Lung microvascular endothelial cell (primary cell): ENCODE measurements at places on chromosomes 6 and 20.
A peak's percentile ranks its signal among the peaks of the same experiment; 100 is the strongest.

DNA sequence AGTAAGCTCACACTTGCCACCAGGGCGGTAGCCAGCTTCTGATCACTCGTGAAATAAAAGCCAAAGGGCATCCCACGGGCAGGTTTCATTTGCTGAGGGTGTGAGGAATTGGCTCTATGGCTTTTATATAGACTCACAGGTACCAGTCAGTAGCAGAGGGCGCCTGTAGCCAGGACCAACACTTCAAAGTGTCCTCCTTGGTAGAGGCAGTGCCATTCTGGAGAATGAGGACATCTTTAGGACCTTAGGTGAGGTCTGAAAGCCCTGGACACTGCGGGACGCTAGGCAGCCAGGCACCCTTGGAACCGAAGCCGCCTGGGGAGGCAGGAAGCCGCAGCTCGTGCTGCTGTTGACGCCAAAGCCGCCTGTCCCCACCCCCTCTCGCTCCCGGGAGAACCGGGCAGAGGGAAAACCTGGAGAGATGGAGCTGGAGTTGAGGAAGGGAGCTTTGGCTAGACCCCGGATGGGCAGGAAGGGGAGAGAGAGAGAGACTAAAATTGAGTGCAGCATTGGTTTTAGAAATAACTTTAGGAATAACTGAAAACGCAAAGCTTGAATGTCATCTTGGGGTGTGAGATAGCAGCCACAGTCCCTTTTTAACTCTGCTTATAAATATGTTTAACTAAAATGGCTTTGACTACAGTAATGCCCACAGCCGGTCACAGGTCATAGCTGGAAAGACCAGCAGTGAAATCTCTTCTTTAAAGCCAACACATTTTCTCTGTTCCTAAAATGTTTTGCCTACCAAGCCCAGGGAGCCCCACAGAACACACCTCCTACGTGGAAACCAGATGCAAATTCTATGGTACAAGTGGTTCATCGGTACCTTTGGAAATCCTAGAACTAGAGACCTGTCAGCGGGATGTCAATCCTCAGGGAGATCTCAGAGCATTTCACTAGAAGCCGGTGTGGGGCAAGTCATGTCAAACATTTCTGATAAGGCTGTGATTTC lies 128.5 kb upstream of the CDYL start:
- peak; percentile 87 for DNase-seq

DNA sequence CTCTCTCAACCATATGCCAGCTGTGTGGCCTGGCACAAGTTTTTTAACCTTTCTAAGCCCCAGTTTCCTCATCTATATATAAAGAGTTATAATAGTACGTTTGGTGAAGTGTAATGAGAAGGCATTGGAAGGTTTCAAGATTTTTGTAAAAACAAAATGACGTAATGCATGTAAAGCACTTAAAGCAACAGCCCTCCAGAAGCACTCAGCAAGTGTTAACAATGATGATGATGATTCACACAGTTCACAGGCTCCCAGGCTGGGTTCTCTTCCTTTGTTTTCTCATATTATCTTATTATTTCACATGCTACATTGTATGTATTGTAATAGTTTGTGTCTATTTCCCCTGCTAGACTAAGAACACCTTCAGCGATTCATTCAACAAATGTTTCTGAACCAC lies 6.2 kb downstream of the CEP250 start:
- peak; percentile 80 for DNase-seq

DNA sequence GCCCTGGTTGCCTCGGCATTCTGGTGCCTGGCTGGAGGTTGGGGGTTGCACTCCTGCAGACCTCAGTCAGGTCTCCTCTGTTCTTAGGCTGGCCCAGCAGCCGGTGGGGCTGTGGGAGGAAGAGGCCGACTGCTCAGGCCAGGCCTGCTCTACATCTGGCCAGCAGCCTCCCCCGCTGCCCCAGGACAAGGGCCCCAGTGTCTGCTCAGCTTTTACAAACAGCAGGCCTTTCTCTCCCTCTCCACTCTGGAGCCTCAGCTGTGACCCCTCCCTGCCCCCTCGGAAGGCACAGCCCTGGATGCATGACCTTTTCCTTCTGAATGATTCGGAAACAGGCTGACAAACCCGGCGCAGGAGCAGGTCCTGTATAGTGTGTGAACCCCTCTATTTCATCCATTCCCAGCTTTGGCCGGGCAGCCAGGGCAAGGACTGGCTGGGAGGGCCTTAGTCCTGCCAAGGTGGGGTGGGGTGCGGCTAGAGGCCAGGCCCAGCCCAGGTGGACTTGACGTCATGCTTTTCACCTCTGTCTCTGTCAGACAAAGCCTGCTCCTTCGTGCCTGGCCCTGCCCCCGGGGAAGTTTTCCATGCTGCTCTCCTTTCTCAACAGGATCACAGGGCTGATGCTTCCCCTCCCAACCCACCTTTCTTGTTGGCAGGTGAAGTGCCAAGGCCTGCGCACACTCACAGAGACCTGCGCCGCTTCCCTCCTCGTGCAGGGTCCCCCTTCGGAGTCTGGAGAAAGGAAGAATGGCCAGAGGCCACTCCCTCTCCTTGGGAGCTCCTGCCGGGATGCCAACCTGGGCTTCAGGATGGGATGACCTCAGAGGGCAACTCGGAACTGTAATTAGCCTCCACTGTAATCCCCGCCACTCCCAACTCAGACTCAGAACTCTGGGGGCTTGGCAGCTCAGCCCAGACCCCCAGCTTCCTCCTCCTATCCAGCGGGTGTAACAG lies 10.1 kb upstream of the ITPR3 start:
- DNase-seq, result no peak

GRCh38 chr20:3612795-3613572 lies 50.2 kb downstream of the GFRA4 start:
- no peak for DNase-seq

- DNase-seq, result no peak
These were observed 686.9 kb upstream of the CITED2 start for GRCh38 chr6:140061110-140062042.

DNA sequence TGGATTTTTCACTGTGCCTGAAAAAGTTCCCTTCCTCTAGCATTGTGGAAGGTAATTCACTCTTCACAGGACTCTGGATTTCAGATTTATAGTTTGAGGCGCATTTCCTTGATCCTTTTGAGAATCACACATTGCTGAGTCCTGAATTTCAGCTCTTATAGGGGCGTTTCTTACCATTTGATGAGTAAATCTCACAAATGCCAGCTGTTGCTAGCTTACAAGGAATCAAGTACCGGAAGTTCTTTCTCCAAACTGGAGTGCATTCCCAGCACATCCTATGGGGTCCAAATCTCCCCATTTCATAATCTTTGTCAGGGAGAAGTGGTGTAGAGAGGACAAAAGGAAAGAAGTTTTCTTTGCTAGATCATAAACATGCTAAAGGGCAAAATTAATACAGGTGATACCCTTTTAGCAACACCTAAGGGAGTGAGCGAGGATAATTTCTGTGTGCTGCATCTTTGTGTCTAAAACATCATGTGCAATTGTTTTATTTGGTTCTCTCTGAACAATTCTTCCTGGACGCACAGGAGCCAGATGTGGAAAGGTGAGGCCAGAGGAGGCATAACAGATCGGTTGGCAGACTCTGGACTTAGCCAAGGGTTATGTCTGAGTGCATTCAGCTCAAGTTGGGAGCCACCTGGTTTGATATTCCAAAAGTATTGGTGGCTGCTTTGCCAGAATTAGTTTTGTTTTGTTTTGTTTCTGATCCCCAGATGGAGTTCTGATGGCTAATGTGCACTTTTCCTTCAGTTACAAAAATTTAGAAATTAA lies 37.4 kb upstream of the EYA2 start:
- DNase-seq, result no peak

DNA sequence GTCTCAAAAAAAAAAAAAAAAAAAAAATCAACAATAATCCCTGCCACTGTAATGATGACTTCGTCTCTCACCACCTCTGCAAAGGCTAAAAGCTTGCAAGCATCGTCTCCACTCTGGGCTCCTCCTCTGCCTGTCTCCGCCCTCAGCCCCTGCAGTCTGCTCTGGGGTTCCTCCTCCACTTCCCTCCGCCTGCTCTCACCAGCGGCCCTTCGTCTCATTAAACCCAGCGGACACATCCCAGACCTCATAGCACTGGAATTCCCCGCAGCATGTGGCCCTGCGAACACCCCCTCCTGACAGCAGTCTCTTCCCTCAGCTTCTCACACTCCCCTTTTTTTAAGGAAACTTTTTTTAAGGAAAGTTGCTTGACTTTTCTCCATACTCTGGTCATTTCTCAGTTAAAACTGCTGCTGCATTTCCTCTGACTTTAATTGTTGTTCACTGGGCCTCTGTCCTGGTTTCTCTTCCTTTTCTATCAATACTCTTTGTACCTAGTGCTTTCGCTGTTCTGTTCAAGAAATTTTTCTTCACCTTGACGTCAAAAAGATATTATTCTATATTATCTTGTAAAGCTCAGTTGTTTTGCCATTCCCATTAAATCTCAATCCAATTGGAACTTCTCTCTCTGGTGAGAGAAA lies 70.9 kb upstream of the PLEKHG1 start:
- no peak for DNase-seq

- DNase-seq, result no peak
These were observed 139.5 kb upstream of the CDH4 start for GRCh38 chr20:61112515-61112914.

DNA sequence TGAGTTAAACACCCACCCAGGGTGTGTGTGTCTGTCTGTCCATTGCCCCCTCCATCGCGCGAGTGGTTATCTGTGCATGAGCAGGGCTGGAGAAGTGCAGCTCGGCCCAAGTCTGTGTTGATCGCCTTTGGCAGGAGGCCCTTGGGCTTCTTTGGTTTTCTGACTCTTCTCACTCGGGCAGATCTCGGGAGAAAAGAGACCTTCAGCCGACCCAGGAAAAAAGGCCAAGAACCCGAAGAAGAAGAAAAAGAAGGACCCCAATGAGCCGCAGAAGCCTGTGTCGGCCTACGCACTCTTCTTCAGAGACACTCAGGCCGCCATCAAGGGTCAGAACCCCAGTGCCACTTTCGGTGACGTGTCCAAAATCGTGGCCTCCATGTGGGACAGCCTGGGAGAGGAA lies 132.9 kb downstream of the JPH2 start:
- DNase-seq, result no peak

GRCh38 chr6:51139950-51140385 lies 321.3 kb downstream of the TFAP2B start:
- DNase-seq, result no peak

GRCh38 chr20:46752728-46753127 lies 43.3 kb downstream of the SLC2A10 start:
- DNase-seq, result peak; percentile 71

- DNase-seq, result peak; percentile 27
These were observed 54.1 kb upstream of the IER3 start for GRCh38 chr6:30798494-30798893.

- no peak for DNase-seq
These were observed 631.7 kb downstream of the TFAP2B start for GRCh38 chr6:51450248-51450957.

DNA sequence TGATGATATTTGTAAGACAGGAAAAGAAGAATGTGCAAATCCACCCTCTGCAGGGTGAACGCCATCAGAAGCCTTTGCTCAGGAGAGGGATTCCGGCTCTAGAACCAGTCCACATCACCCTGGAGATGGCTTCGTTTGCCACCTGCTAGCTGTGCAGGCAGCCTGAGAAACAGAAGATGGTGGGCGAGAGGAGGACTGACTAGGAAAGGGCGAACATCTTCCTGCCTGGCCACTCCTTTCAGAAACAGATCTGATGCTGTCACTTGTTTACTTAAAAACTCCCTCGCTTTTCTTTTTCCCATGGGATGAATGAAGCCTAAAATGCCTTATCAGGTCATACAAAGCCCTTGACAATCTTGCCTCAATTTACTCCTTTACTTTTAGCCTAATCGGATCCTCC lies 1.2 kb downstream of the PTPRA start:
- DNase-seq, result no peak

GRCh38 chr6:163991321-163991720 lies 576.8 kb downstream of the QKI start:
- DNase-seq, result no peak

DNA sequence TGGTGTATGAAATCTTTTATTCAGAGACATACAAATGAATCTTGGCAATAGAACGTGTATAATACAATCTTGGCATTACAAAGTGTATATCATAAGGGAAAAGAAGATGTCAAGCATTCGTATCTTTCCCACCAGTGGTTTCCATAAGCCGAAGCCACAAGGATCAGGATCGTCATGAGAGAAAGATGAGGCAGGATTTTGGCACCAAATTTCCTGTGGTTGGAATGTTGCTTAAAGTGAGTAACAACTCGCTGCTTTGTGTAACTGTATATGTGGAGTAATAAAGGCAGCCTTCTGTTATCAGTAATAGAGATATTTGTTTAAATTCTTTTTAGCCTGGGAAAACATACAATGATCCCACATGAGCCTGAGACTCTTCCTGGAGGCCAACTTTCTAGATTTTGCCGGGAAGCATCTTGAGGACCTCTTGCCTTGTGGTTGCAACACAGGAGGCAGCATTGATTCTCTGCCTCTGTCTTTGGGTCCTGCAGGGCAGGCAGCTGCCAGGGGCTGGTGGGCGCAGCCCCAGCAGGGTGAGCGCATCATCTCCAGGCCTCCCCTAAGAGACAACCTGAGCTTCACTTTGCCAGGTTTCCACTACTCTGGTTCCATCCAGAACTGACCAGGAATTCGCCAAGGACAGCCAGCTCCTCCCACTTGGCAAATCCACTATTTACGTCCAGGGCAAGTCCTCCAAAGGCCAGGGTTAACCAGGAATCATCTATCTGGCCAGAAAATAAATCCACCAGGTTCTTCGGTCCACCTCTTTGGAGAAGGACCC lies 230.9 kb upstream of the SULF2 start:
- DNase-seq, result no peak

- no peak for DNase-seq
These were observed 149.7 kb downstream of the MRPL14 start for GRCh38 chr6:43977404-43978111.

DNA sequence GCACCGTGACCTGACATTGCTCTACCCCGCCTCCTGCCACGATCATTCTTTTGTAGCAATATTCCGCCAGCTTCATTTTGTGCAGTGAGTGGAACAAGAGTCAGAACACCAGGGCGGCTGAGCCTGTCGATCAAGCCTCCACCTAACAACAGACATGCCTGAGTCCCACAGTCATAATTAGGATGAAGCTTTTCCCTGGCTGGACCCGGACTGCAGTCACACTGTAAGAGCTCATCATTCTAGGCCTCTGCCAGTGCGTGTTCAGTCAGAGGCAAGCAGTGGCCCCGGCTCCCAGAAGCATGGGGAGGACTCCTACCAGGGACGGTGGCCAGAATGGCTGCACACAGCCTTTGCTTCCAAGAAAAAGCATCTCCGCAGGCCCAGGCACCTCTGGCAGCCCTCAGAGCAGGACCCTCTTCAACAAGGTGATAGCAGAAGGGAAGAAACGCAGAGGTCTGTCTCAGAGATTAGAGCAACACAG lies 23.2 kb upstream of the UNC93A start:
- DNase-seq, result no peak

- no peak for DNase-seq
These were observed 1.1 kb upstream of the PAQR8 start for GRCh38 chr6:52360601-52361413.

DNA sequence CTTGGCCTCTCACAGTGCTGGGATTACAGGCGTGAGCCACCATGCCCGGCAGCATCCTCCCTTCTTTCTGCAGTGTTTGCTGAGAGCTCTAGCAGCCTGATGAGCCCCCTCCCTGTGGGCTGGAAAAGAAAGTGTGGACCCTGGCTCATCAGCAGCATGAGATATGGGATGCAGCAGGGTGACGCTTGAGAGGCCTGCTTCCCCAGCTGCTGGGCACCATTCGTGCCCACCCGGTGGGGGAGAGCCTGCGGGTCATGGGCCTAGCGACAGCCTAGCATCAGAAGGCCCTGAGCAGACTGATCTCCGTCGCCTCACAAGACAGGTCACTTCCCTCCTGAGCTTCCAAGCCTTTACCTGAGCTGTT lies 16.0 kb upstream of the CCDC167 start:
- DNase-seq, result no peak

- DNase-seq, result no peak
These were observed 492.5 kb downstream of the CDKAL1 start for GRCh38 chr6:21026576-21027273.
